ENCODE measurements at places on chromosomes 13 and 19.

- no peak for DNase-seq
Observed at GRCh38 chr13:28716511-28716910, 2.3 kb downstream of the SLC46A3 start.

GRCh38 chr13:48236528-48237353, 3.7 kb downstream of the ITM2B start:
- DNase-seq, result no peak

DNA sequence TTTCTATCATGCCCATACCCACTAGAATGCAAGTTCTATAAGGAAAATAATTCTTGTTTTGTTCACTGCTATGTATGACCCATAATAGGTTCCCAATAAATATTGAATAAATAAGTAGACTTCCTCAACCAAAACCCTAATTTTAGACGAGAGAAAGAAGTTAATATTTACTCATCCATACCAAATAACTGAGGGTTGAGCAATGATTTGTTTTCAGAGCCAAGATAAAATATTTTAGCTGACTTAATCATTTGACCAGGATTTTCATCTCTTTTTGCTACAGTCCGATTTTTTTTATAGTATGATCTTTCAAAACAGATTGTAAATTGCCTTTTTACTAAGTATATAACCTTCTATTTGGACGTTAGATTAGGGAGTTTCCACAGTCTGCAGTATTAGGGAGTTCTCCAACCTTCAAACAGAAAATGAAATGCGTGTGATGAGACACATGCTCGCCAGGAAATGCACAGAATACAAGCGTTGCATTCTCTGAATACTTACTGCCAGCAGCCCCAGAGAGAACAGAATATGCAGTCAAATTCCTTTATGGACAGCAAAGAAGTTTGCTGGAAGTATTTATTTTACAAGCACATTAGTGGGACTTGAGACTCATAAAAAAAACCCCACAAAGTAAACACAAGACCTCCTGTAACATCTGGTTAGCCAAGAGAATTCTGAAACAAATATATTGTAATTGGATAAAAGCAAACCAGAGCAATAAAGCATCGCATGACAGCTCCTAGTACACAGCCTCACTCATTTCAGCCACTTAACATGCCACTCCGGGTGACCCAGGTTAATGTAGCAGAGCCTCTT, 230.0 kb downstream of the MYO16 start:
- no peak for DNase-seq

GRCh38 chr13:113904411-113904810, 40.5 kb upstream of the GAS6 start:
- no peak for DNase-seq

- DNase-seq, result no peak
Observed at GRCh38 chr13:48161530-48162179, 66.8 kb upstream of the MED4 start.

DNA sequence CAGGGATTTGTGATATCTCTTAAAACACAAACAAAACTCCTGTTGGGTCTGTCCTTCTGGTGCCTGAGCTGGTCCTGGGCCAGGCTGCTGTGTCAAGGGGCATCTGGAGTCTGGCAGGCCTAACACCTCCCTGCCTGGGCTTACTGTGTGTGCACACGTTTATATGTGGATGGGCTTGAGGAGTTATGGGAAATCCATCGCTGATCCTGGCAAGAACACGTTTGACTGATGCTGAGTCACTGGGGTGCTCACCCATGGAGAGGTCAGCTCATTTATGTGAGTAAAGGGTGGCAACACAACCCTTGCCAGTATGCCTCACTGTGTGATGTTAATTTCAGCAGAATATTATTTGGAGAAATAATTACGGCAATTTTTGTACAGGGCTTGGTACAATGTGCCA, 44.5 kb upstream of the PCDH8 start:
- no peak for DNase-seq

DNA sequence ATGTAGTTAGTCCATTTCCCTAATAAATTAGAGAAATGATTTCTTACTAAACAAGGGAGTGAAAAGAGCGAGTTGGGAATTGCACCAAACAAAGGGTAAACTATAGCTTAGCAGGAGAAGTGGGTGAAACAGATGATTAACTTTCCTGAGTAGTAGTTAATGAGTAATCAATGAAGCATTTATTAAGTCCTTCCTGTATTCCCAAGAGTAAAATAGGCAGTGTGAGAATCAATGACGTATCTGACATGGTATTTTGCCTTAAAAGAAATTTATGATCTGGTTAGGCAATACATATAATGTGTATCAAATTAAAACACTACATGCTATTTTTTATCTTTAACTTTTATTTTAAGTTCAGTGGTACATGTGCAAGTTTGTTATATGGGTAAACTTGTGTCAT, 142.8 kb downstream of the KLF5 start:
- no peak for DNase-seq

- no peak for DNase-seq
Observed at GRCh38 chr19:8532225-8532624, 18.3 kb upstream of the ZNF414 start.

- DNase-seq, result no peak
Observed at GRCh38 chr19:17765069-17765618, 13.9 kb downstream of the FCHO1 start.

DNA sequence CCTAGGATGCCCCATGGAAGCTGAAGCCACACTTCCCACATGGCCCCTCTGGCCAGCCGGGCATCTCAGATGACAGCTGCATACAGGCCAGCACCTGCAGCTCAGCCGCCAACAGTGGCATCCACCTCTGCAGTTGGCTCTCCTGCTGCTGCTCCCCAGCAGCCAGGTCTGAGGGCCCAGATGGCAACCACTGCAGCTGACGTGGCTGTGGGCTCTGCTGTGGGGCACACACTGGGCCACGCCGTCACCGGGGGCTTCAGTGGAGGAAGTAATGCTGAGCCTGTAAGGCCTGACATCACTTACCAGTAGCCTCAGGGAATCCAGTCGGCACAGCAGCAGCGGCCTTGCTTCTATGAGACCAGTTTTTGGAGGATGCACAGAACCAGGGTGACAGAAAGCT, 45.3 kb upstream of the LSM14A start:
- DNase-seq, result no peak

DNA sequence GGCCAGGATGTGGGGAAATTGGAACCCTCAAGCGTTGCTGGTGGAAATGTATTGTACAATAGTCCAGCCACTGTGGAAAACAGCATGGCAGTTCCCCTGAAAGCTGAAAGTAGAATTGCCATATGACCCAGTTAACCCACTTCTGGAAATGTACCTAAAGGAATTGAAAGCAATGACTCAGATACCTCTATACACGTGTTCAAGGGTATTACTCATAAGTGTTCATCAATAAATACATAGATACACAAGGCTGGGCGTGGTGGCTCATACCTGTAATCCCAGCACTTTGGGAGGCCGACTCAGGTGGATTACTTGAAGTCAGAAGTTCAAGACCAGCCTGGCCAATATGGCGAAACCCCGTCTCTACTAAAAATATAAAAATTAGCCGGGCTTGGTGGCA, 71.9 kb upstream of the IRS2 start:
- DNase-seq, result no peak

DNA sequence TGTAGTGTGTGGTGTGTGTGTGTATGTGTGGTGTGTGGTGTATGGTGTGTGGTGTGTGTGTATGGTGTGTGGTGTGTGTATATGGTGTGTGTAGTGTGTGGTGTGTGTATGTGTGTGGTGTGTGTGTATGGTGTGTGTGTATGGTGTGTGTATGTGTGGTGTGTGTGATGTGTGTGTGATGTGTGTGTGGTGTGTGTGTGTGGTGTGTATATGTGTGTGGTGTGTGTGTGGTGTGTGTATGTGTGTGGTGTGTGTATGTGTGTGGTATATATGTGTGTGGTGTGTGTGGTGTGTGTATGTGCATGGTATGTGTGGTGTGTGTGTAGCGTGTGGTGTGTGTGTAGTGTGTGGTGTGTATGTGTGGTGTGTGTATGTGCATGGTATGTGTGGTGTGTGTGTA, 1.7 kb downstream of the ATP12A start:
- no peak for DNase-seq

- DNase-seq, result no peak
Observed at GRCh38 chr13:107937848-107938247, 277.5 kb downstream of the LIG4 start.

DNA sequence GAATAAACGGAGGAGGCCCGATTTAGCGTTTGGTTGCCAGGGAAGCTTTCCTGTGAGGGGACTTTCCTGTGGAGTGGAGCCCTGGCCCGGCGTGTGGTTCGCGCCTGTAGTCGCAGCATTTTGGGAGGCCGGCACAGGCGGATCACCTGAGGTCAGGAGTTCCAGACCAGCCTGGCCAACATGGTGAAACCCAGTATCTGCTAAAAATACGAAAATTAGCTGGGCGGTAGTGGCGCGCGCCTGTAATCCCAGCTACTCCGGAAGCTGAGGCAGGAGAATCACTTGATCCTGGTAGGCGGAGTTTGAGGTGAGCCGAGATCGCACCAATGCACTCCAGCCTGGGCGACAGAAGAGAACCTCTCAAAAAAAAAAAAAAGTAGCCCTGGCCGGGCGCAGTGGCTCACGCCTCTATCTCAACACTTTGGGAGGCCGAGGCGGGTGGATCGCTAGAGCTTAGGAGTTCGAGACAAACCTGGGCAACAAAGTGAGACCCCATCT, 6.9 kb downstream of the KANK3 start:
- DNase-seq, result no peak

- DNase-seq, result no peak
Observed at GRCh38 chr19:3520166-3521103, 14.3 kb downstream of the FZR1 start.

DNA sequence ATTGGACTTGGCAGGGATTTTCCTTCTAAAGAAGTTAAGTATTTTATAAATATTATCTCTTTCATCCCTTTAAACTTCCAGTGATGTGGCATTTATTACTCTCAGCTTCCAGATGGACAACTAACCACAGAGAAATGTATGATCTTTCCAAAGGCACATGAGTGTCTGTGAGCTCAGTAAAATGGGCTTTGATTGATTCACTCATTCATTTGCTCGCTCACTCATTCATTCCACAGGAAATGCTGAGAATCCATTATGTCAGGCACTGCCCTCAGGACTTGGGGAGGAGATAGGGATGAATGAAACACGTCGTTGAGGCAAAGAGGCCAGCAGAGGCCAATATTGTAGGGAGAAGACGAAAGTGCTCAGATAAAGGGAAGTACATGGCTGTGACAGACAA, 359.3 kb downstream of the EFNB2 start:
- no peak for DNase-seq

DNA sequence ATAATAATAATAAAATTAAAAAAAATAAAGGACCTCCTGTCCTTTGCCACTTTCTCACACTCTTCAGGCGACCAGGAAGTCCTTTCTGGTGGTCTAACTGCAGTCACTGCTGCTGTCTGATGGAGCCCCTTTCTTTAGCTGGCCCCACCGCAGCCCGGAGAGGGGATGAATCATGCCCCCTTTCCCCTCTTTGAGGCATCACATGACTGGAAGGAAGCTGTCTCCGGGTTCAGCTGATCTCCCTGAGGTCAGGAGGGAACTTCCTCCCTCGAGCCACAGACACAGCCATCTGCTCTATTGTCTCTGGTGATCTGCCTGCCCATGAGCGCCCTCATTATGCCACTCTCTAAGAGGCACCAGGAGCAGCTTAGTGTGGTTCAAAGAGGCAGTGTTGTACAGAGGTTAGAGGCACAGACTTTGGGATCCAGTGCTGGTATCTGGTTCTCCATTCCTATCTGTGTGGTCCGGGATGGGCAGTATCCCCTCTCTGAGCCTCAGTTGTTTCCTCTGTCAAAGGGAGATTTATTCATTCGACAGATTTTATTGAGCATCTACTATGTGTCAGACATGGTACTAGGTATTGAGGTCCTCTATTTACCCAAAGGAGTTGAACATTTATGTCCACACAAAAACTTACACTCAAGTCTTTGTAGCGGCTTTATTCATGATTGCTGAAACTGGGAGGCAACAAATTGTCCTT, 30.0 kb downstream of the VAV1 start:
- DNase-seq, result peak; percentile 30

GRCh38 chr13:75364131-75364713, 117.7 kb downstream of the TBC1D4 start:
- no peak for DNase-seq

GRCh38 chr13:74325106-74325505, 190.9 kb upstream of the KLF12 start:
- DNase-seq, result no peak

DNA sequence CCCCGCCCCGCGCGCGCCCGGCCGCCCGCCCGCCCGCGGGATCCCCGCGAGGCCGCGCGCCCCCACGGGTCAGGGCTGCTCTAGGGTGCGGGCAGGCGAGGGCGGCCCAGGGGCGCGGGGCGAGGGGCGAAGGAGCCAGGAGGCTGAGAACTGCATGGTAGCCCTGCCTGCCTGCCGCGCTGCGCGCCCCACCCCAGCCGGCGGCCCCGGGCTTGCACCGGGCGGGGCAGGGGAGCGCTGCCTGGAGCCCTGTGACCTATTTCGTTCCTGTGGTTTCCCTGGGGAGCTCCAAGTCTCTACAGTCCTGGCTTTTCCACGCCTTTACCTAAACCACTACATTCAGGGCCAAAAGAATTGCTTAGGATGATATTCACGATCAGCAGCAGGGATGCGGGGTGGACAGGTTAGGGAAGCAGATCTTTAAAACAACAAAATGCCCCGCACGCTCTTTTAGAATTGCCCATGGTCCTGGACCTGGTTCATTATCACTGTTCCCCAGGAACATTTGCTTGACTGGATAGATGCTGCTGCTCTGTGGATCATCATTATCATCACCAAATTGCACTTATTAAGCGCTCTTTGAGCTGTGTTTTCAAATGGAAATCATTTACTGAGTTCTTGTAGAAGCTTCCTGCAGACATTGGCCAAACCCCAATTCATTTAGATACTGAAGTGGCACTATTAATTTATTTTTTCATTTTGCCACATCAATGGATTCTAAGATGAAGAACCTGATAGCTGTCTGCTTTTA, 421 bp upstream of the GPR12 start:
- no peak for DNase-seq

GRCh38 chr19:10289836-10290356, at the start of gene ICAM5:
TSS of gene ICAM5 (plus strand) at chr19:10289952. CDS start at chr19:10290044, 92 bp downstream.
- no peak for DNase-seq

DNA sequence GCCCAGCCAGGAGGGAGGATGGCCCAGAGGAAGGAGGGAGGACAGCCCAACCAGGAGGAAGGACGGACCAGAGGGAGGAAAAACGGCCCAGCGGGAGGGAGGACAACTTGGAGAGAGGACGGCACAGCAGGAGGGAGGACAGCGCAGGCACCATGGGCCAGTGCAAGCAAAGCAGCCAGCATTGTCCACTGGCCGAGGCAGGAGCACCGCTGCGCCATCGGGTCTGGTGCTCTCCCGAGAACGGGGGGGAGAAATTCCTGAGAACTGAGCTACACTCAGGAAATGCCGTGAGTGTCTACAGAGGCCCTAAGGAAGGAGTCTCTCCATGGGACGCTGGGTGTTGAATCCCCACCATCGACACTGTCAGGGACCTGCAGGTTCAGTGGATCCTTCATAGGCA, 38.5 kb upstream of the SOX1 start:
- no peak for DNase-seq

- no peak for DNase-seq
Observed at GRCh38 chr19:1856698-1857603, 6.4 kb downstream of the KLF16 start.

GRCh38 chr13:112113851-112114250, 46.9 kb downstream of the SOX1 start:
- no peak for DNase-seq

- DNase-seq, result no peak
Observed at GRCh38 chr13:113052971-113053370, 52.6 kb upstream of the F7 start.
